Pericardium fibroblast (primary cell): ENCODE measurements at places on chromosomes 12 and 14. TPM values are rescaled to one million over a fixed set of nuclear protein-coding genes. Genes with fewer than 3 reads are reported as not detected.

Gene FOXM1
- total RNA-seq: 1.8 and 3.3 TPM in 2 replicates

Gene DDN
- total RNA-seq: 0.23 TPM in 1 of 2 replicates, not detected in the other

Gene POU6F1
- 1.6 and 2.2 TPM in 2 replicates for total RNA-seq

Gene PGF
- 1.2 and 10.8 TPM in 2 replicates for total RNA-seq

Gene TAPBPL
- total RNA-seq: 7.9 and 10.9 TPM in 2 replicates

Gene TRHDE
- 1.4 TPM in 1 of 2 replicates, not detected in the other for total RNA-seq

Gene RNF212B
- total RNA-seq: not detected in 2 replicates

Gene ARMH4
- total RNA-seq: 1.6 and 3.9 TPM in 2 replicates

Gene IGF1
- total RNA-seq: 0.09 and 2.6 TPM in 2 replicates

Gene SMAGP
- total RNA-seq: 13.7 and 22.2 TPM in 2 replicates

Gene SLC38A1
- 39.8 and 45.7 TPM in 2 replicates for total RNA-seq
